Epithelial cell of proximal tubule (primary cell): ENCODE measurements at places on chromosomes 12 and 14. TPM values are rescaled to one million over a fixed set of nuclear protein-coding genes. Genes with fewer than 3 reads are reported as not detected.

DNA sequence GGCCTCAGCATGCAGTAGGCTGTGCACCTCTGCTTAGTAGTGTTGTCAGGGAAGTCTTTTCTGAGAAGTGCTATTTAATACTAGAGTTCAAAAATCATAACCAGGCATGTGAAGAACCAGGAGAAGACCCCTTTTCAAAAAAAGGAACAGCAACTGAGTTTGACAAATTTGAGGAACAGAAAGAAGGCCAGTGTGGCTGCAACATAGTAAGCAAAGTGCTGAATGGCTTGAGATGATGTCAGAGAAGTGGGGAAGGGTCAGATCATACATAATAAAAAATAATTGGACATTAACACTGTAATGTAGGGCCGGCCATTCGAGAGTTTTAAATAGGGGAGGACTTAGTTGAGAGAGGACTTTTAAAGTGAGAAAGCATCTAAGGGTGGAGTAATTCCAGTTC, 11.1 kb upstream of the CNTN1 start:
- DNase-seq: no peak

GRCh38 chr14:58215191-58215914, 15.4 kb downstream of the ACTR10 start:
- DNase-seq: no peak

GRCh38 chr12:104956870-104957718, 996 bp downstream of the SLC41A2 start:
- no peak for DNase-seq

- DNase-seq: no peak
Observed at GRCh38 chr14:101588286-101588975, 27.1 kb downstream of the DIO3 start.

- DNase-seq: no peak
Observed at GRCh38 chr14:105096206-105096875, 31.1 kb upstream of the GPR132 start.

The LRP1-AS gene
- total RNA-seq: not detected in 2 replicates

GRCh38 chr14:34113991-34114390, 163.1 kb upstream of the EGLN3 start:
- no peak for DNase-seq

The APAF1 gene
- 13.9 and 16.6 TPM in 2 replicates for total RNA-seq
